Osteocyte (in vitro differentiated cells): ENCODE measurements at places on chromosomes 16 and 17.

GRCh38 chr17:74153821-74154430 is 49.6 kb upstream of the RPL38 start:
- peak; percentile 75 for DNase-seq
- H3K4me3 ChIP-seq: no peak overlapping the region
- no peak overlapping the region for H3K27ac ChIP-seq
- H3K4me1 ChIP-seq: no peaks in the 10 kb centered on the region
- no peaks in the 10 kb centered on the region for H3K36me3 ChIP-seq
- H3K27me3 ChIP-seq: no peaks in the 10 kb centered on the region

- no peaks in the 10 kb centered on the region for H3K4me1 ChIP-seq
- no peak overlapping the region for H3K4me3 ChIP-seq
- no peaks in the 10 kb centered on the region for H3K27me3 ChIP-seq
Measured at GRCh38 chr17:59115474-59115873, 8.8 kb upstream of the TRIM37 start.

DNA sequence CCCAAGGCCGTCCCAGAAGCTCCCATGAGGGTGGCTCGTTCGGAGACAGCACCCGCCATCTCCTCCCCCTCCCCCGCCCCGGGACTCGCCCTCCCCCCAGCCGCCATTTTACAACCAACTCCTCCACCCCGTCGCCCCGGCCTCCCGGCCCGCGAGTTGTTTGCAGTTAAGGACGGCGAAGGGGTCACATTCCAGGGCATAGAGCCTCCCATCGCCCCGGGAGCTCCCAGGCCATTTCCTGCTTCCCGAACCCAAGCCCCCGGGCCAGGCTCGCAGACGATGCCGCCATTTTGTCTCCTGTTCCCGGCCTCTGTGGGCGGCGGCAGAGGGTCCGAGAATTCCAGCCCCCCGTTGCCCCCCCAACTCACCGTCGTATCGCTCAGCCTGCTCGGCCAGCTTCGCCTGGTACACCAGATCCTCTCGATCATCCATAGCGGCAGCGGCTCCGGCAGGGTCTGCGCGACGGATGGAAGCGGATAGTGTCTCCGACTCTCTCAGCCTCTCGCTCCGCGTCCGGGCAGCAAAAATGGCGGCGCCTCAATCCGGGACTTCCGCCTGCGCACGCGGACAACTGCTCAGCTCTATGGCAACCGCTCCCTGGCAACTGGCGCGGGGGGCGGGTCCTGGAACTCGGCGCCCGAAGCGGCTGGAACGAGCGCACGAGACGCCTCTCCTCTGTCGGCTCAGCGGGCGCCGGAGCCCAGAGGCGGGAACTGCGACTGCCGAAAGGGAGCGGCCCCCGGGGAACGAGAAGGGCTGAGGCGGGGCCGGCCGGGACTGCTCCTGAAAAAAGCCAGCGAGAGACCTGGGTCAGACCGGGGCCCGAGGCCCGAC is at the start of gene YWHAE:
YWHAE (minus strand) TSS at position 544 of the 834 bp plus-strand sequence; CDS start at position 432, 112 bp downstream.
- H3K4me3 ChIP-seq: peak within 1 kb of the TSS; percentile 97
- peaks cover 2% of the 10 kb centered on the region for H3K36me3 ChIP-seq
- peak within 1 kb of the TSS; percentile 99 for H3K27ac ChIP-seq

- DNase-seq: no peak
- no peak overlapping the region for H3K4me3 ChIP-seq
- H3K36me3 ChIP-seq: peaks cover 34% of the 10 kb centered on the region
- peaks cover 5% of the 10 kb centered on the region for H3K4me1 ChIP-seq
- no peak overlapping the region for H3K27ac ChIP-seq
Measured at GRCh38 chr16:4865231-4865860, 18.1 kb downstream of the UBN1 start.

DNA sequence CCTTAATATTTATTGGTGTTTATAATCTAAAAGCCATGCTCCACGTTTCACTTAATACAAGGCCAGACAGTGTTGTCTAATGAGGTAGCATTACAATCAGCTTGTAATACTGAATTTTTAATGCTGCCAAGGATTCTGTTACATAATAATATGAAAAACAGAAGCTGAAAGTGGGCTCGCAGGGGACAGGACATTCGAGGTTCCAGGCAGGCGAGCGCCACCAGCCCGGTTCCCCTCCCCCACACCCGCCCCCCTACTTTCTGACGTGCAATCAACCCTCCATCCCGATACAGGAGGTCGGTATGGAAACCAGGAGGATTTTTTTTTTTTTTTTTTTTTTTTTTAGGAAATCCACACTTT is 6.2 kb upstream of the ZFHX3 start:
- peaks cover 9% of the 10 kb centered on the region for H3K4me1 ChIP-seq
- H3K27me3 ChIP-seq: no peaks in the 10 kb centered on the region
- H3K4me3 ChIP-seq: peak overlapping the region; percentile 100
- peaks cover 6% of the 10 kb centered on the region for H3K36me3 ChIP-seq
- DNase-seq: no peak

- no peak overlapping the region for H3K4me3 ChIP-seq
- DNase-seq: no peak
- H3K27ac ChIP-seq: no peak overlapping the region
- H3K36me3 ChIP-seq: no peaks in the 10 kb centered on the region
Measured at GRCh38 chr17:17347956-17348871, 45.0 kb downstream of the NT5M start.

GRCh38 chr17:17507465-17508011 is 11.3 kb upstream of the RASD1 start:
- H3K27ac ChIP-seq: no peak overlapping the region
- no peak for DNase-seq
- H3K4me3 ChIP-seq: no peak overlapping the region
- no peaks in the 10 kb centered on the region for H3K27me3 ChIP-seq
- peaks cover 11% of the 10 kb centered on the region for H3K4me1 ChIP-seq

- no peaks in the 10 kb centered on the region for H3K36me3 ChIP-seq
- peaks cover 5% of the 10 kb centered on the region for H3K4me1 ChIP-seq
- H3K4me3 ChIP-seq: no peak overlapping the region
- no peak for DNase-seq
- H3K27ac ChIP-seq: no peak overlapping the region
Measured at GRCh38 chr17:50317121-50317520, 28.8 kb upstream of the XYLT2 start.

DNA sequence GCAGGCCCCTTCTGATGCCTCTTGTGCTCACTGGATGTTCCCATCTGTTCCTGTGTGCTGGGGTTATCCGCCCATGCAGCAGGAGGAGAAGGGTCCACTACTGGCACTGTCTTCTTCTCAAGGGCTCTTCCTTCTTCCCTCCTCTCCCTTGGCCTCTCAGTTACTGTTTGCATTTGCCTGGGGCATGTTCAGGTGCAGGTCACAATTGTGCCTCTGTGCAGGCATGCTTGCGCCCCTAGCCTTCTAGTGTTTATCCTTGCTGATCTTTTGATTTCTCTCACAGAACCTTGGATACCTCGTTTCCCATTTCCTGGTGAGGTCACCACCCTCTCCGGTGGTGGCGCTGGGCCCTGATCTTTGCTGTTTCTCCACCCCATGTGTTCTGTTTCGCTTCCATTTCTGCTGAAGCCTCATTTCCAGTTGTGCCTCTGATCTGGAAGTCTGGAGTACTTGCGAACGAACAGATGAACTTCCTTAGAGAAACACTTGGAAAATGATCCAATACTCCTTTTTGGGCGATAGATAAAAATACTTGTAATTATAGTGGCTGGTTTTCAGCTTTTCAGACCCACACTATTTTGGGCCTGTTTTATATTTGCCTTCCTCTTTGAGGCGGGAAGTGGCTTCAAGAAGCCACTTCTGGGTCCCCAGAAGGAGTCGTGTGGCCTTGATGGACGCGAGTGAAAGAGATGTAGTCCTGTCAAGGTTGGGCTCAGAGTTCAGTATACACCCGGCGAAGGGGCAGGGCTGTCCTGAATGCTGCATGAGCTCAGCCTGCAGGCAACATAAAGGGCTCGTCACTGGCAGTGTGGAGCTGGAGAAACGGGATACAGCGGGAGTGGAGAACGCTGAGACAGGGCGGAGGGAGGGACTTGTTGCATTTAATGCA is 312.9 kb downstream of the SNX29 start:
- no peaks in the 10 kb centered on the region for H3K27me3 ChIP-seq
- no peak for DNase-seq
- H3K27ac ChIP-seq: no peak overlapping the region
- no peak overlapping the region for H3K4me3 ChIP-seq

DNA sequence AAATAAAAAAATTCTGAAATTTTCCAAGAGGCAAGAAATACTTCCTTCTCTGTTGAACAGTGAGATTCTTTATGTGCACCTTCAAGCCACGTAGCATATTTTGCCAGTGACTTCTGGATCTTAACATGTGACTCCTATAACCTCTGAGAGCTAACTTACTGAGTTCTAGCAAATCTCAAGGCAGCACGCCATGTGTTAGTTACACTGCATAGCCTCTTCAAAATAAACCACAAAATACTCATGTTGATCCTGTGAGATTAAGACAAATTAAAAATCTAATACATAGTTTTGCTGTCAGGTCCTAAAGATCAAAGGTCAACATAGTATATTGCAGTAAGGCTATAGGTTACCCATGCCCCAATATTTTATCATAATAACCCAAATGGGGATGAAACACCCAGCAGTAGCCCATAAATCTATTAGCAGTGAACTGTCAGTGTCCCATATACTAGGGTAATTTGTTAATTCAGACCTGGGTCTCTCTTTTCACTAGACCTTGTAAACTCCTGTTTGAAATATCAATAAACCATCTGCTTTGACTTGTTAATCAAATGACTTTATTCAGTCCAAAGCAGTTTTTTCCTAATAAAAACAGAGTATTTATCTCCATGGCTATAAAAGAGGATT is 343.1 kb downstream of the ZFHX3 start:
- H3K4me1 ChIP-seq: no peaks in the 10 kb centered on the region
- H3K36me3 ChIP-seq: no peaks in the 10 kb centered on the region
- H3K4me3 ChIP-seq: no peak overlapping the region

- no peak overlapping the region for H3K27ac ChIP-seq
- no peak overlapping the region for H3K4me3 ChIP-seq
- peaks cover 20% of the 10 kb centered on the region for H3K36me3 ChIP-seq
- no peaks in the 10 kb centered on the region for H3K27me3 ChIP-seq
- no peak for DNase-seq
- H3K4me1 ChIP-seq: peaks cover 1% of the 10 kb centered on the region
Measured at GRCh38 chr16:68194251-68194650, 41.7 kb downstream of the ESRP2 start.

DNA sequence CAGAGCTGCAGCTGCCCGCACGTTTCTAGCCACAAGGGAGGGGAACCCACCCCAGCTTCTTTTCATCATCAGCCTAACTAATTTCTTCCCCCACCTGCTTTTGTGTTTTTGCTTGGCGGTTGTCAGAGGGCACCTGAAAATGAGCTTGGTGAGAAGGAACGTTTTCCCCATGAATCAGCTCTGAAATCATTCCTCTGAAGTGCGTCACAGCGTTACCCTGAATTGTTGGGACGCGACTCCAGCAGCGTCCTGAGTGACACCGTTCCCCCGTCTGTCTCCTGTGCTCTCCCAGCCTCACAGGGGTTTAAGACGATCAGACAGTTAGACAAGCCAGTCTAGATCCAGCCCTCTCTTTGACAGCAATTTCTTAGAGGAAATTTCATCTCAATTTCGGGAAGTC is 722.9 kb upstream of the EEF2KMT start:
- H3K4me3 ChIP-seq: no peak overlapping the region
- no peaks in the 10 kb centered on the region for H3K4me1 ChIP-seq
- no peak for DNase-seq

- no peak overlapping the region for H3K4me3 ChIP-seq
- no peaks in the 10 kb centered on the region for H3K27me3 ChIP-seq
- peaks cover 2% of the 10 kb centered on the region for H3K4me1 ChIP-seq
- DNase-seq: no peak
- no peaks in the 10 kb centered on the region for H3K36me3 ChIP-seq
Measured at GRCh38 chr17:3012926-3013581, 50.4 kb downstream of the OR1D5 start.

DNA sequence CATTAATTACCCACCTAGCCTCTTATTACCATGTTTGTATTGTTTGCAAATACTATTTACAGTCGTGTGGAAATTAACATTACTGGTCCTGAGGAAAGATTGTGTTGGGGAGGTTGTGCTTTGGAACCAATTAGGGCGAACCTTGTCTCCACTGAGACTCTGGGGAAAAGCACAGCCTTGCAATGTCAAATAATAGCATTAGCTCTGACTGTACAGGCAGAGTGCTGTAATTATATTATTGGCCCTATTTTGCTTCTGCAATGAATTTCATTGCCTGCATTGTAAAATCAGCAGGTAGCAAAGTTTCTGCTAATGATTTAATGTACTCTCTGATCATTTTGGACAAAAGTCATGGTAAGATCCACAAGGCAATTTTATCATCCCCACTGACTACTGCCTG is 97.0 kb downstream of the WWOX start:
- no peaks in the 10 kb centered on the region for H3K4me1 ChIP-seq
- no peaks in the 10 kb centered on the region for H3K36me3 ChIP-seq
- no peak for DNase-seq
- peaks cover 3% of the 10 kb centered on the region for H3K27me3 ChIP-seq
- H3K27ac ChIP-seq: no peak overlapping the region

GRCh38 chr17:81371910-81372760 is 23.1 kb upstream of the BAHCC1 start:
- no peaks in the 10 kb centered on the region for H3K27me3 ChIP-seq
- no peaks in the 10 kb centered on the region for H3K36me3 ChIP-seq

- H3K27me3 ChIP-seq: peaks cover 2% of the 10 kb centered on the region
- H3K36me3 ChIP-seq: no peaks in the 10 kb centered on the region
- peaks cover 5% of the 10 kb centered on the region for H3K4me1 ChIP-seq
- DNase-seq: peak; percentile 79
- no peak overlapping the region for H3K27ac ChIP-seq
Measured at GRCh38 chr17:44766409-44767038, 7.7 kb downstream of the ADAM11 start.

DNA sequence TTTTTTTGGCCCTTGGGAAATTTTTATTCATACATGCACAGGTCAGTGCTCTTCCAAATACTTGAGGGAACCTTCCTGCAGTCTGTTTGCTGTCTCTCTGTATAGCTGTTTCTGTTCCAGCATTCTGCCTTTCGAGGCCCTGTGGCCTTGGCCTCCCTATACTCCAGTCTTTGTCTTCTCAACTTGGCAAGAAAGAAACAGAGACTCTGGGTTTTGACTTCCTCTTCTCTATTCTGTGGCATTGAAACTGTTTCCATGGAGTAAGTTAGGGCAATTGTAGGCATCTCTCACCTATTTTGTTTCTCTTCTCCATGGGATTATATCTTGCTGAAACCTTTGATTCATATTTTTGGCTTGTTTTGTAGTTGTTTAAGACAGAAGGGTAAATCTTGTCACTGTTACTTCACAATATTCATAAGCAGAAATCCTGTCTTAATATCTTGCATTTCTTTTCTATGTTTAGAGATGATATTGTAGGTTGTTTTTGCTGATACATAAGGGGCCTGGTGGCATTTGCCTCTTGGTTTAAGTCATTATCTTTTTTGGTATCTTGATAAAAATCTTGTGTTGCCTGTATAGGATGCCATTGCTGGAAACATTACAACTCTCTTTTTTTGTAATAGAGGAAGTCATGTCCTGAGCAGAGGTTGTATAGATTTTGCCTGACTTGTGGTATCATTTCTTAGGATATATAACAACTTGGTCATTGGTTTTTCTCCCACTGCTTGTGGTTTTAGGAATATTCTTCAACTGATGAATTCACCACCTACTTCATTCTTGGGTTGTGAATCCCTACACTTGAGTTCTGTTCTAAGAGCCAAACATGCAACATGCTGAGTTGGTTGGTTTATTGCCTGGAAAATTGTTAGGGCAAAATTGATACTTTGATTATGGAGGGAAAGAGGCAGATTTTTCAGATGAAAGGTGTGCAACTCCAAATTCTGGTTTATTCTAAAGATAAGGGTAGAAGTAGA is 168.6 kb downstream of the FTO start:
- no peaks in the 10 kb centered on the region for H3K27me3 ChIP-seq
- H3K27ac ChIP-seq: no peak overlapping the region
- peaks cover 16% of the 10 kb centered on the region for H3K4me1 ChIP-seq
- DNase-seq: no peak
- H3K4me3 ChIP-seq: no peak overlapping the region
